H1 (cell line): ENCODE measurements at places on chromosomes 7 and 10. TPM values are rescaled to one million over a fixed set of nuclear protein-coding genes. Genes with fewer than 3 reads are reported as not detected.

DNA sequence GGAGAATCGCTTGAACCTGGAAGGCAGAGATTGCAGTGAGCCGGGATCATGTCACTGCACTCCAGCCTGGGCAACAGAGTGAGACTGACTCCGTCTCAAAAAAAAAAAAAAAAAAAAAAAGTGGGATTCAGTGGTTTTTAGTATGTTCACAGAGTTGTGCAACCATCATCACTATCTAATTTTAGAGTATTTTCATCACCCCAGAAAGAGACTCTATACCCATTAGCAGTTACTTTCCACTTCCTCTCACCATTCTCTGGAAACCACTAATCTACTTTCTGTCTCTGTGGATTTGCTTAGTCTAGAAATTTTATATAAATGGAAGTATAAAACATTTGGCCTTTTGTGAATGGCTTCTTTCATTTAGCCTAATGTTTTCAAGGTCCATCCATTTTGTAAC, 113.4 kb downstream of the ST7 start:
- no peak for DNase-seq

GRCh38 chr7:81506609-81507008, 263.2 kb downstream of the HGF start:
- DNase-seq = no peak

- DNase-seq = no peak
Observed at GRCh38 chr7:38438970-38439369, 165.5 kb upstream of the TARP start.

DNA sequence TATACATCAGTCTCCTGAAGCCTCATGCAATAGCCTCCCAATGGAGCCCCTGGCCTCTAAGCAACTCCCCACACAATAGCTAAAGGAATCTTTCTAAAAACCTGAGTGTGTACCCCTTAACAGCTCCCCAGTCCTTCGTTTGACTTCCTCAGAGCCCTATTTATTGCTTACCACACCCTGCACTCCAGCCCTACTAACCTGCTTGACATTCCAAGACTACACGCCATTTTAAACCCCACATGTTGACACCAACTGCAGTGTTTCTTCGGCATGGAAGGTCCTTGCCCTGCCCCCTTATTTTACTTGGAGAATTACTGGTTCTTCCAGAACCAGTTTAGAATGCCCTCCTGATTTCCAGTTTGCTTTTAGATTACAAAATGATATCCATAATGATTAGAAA, 10.8 kb downstream of the SRPK2 start:
- no peak for DNase-seq

DNA sequence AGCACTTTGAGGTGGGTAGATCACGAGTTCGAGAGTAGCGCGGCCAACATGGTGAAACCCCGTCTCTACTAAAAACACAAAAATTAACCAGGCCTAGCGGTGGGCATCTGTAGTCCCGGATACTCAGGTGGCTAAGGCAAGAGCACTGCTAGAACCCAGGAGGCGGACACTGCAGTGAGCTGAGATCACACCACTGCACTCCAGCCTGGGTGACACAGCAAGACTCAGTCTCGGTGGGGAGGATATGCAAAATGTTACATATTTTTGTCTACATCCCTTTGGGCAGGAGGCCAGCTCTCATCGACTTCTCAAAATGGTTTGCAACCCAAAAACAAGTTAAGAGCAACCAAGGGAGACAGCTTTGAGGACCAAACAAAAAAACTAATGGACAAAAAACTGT, 8.2 kb downstream of the ATE1 start:
- DNase-seq = no peak

GRCh38 chr7:31311552-31311951, 29.0 kb downstream of the NEUROD6 start:
- DNase-seq = no peak

DNA sequence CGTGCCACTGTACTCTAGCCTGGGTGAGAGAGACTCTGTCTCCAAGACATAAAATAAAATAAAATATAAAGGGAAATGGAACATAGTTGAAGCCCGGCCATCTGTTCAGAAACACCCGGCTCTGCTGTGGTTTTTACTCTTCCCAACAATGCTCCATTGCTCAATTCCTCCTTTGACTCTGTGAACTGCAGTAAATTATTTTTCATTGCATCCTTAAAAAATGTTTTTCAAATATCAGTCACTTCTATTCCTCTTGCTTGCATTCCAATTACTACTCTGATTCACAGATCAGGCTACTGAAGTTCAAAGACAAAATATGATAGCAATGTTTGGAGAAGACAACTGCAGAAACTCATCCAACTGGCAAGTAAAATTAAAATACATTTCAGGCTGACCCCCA, 983.0 kb downstream of the SORCS1 start:
- no peak for DNase-seq

- DNase-seq = no peak
Observed at GRCh38 chr10:92758594-92758993, 68.8 kb downstream of the HHEX start.

PAX4 gene
- 0.11 and 0.20 TPM in 2 replicates for polyA plus RNA-seq

CH25H gene
- 1.3 and 1.6 TPM in 2 replicates for polyA plus RNA-seq

CDC14C gene
- polyA plus RNA-seq = 0.09 TPM in 1 of 2 replicates, not detected in the other
